ENCODE measurements at places on chromosomes 6 and 20.

DNA sequence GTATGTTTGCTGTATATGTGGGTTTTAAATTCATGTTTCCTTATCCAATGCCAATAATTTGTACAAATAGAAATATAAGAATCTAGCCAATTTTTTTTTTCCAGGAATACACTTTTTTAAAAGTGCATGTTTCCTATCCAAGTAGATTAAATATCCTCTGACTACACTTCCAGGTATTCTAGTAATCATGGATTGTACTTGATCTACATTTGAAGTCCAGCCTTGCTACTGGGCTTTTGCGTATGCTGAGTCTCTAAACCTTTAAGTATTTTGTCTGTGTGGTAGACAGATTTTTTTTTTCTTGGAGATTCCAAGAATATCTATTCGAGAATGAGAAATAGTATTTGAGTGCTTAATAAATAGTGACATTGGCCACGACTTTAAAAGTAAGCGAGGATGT is 188.3 kb downstream of the SASH1 start:
- DNase-seq, result no peak

DNA sequence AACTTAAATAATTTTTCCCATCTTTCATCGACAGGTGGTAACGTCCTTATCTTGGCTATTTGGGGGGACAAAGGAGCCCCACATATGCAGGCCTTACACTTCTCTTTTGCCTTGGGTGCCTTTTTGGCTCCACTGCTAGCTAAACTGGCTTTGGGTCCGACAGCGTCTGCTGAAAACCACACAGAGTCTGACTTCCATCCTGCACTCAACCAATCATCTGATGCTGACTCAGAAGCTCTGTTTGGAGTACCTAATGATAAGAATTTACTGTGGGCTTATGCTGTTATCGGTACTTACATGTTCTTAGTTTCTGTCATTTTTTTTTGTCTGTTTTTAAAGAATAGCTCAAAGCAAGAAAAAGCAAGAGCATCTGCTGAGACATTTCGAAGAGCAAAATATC is 178.5 kb downstream of the SLC16A10 start:
- no peak for DNase-seq

- DNase-seq, result no peak
Observed at GRCh38 chr20:15628851-15629353, 944.3 kb downstream of the KIF16B start.

GRCh38 chr6:43579171-43579570 is 3.2 kb downstream of the POLH start:
- no peak for DNase-seq

DNA sequence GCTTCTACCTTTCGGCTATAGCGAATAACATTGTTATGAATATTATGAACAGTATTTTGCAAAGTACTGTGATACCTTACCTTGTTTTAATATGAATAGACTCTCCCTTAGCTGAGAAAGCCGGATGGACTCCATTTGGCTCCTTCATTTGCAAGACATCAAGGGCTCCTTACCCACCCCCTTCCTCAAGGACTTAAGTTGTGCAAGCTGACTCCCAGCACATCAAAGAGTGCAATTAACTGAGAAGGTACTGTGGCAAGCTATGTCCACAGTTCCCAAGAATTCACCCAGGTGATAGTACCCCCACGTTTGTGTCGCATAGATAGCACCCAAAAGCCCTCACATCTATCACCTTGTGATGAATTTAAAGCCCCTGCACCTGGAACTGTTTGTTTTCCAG is 11.2 kb downstream of the CST5 start:
- DNase-seq, result no peak

DNA sequence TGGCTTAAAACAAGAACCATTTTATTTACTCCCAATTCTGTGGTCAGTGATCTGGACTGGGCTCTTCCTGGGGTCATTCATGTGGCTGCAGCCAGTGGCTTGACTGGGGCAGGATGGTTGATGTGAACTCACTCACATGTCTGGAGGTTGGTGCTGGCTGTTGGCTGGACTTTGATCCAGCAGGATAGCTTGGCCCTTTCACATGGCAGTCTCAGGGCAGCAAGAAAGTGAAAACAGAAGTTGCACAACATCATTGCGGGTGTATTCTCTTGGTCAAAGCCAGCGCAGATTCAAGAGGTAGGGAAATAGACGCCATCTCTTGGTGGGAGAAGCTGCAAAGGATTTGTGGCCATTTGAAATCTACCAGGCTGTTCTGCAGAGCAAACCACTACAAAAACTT is 77.2 kb downstream of the MDGA1 start:
- peak; percentile 73 for DNase-seq

- DNase-seq, result peak; percentile 26
Observed at GRCh38 chr6:17820055-17820454, 113.3 kb upstream of the NUP153 start.

GRCh38 chr6:80165143-80165542 is 58.7 kb downstream of the BCKDHB start:
- peak; percentile 68 for DNase-seq

GRCh38 chr6:4666886-4667513 is 109.2 kb upstream of the CDYL start:
- DNase-seq, result no peak

GRCh38 chr20:62030834-62031434 is 34.7 kb downstream of the TAF4 start:
- no peak for DNase-seq

DNA sequence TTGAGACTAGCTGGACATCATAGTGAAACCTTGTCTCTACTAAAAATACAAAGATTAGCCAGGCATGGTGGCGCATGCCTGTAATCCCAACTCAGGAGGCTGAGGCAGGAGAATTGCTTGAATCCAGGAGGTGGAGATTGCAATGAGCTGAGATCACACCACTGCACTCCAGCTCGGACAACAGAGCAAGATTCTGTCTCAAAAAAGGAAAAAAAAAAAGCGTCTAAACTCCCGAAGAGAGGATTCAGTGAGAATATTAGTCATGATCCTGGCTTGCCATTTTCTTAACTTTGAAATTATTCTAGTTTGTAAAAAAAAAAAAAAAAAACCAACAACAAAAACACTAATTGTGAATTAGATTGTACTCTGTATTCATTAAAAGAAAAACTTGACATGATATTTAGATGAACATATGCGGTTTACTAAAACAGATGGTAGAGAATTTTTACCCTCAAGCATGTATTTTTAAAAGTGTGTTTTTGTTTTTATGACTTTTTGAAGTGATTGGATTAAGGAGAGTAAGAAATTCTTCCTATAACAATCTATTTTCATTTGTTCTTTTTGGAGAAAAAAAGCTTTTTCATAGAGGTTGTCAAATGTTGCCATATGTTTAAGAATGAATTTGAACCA is 80.7 kb downstream of the UST start:
- no peak for DNase-seq

DNA sequence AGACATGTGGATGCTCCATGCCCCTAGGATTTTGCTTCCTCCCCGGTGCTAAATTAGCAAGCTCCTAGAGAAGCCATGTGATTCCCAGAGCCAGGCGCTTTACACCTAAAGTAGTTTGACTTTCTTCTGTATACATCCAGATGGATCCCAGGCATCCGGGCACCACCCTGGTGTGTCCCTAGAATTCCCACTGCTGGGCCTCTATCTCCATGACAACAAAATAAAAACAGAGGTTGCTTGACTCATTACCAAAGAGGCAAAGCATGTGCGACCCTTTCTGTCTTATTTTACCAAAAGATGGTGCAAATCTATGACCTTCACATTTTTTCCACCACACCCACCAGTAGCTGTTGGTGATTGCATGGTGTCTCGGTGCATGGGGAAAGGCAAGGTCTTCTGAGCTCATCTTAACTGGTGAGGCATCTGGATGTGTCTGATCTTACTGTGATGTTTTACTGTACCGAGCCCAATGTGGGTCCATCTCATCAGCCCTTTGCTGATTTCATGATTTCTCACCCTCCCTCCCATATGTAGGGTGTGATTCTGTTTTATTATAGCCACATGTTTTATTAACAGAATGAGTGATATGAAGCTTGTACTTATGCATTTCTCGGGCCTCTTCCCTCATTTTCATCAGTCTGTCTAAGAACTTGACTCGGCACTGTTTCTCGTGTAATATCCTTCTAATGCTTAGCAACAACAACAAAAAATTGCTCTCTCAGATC is 27.4 kb upstream of the VAPB start:
- DNase-seq, result no peak

- DNase-seq, result no peak
Observed at GRCh38 chr20:18811904-18812303, 1.7 kb upstream of the SCP2D1 start.

DNA sequence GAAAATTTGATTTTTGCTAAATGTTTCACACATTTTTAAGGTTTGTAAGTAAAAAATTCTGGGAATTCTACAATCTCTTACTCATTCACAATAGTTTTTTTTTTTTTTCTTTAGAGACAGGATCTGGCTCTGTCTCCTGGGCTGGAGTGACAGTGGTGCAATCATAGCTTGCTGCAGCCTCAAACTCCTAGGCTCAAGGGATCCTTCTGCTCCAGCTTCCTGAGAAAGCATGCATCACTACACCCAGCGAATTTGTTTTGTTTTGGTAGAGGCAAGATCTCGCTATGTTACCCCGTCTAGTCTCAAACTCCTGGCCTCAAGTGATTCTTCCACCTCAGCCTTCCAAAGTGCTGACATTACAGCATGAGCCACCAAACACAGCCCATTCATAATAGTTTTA is 232.8 kb downstream of the GJA1 start:
- DNase-seq, result no peak

GRCh38 chr6:159104931-159105330 is 60.1 kb upstream of the TAGAP start:
- no peak for DNase-seq

- DNase-seq, result peak; percentile 56
Observed at GRCh38 chr20:4563534-4563933, 158.2 kb upstream of the PRND start.

DNA sequence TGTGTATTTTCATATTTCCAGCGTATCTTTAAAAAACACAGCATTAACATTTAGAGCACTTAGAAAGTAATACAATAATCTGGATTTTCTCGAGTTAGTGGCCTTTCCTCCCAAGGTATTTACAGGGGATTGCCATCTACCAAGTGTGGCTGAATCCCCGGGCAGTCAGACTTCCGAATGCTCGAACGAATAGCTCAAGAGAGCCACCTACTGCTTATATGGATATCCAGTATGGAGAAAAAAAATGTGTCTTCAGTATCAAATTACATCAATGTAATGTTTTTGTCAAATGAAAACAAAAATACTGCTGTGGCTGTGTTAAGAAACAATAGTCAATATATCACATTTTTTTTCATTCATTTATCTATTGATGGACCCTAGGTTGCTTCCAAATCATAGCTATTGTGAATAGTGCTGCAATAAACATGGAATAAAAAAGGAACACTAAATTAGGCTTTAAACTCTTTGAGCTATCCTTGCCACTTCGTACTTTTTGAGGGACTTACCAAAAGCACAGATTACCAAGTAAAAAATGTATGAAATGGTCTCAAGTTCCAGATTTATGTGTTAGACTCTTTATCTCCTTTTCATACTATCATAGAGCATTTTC is 654.5 kb upstream of the PTCHD4 start:
- peak; percentile 17 for DNase-seq

GRCh38 chr20:227439-228105 is 514 bp downstream of the DEFB129 start:
- DNase-seq, result peak; percentile 58

GRCh38 chr20:52031206-52031562 is 160.4 kb downstream of the ZFP64 start:
- no peak for DNase-seq

DNA sequence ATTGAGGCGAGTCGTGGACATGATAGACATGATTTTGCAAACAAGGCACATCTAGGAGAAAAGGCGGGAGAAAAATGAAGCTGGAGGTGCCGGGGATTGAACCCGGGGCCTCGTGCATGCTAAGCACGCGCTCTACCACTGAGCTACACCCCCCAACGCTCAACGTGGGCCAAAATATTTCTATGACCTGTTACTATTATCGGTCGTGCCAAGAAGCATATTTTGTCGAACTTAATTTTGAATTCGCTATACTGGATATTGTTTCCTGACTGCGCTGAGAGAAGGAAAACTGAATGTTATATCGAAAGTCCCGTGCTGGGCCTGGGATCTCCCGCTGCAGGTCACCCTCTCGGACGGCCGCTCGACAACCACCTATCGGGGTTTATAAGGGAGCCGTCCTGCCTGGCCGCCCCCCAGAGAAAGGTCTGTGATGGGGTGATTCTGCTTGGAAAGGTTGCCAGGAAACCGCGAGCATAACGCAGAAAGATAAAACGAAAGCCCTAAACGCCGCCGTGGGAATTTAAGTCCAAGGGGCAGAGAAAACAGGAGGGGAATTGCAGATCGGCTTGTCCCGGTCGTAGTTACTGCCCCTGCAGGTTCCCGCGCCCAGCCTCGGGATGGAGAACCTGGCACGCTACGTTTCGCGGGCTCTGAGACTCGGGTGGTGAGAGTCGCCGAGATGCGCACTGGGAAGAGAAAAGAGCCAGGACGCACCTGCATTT is 60.0 kb downstream of the TRIM27 start:
- DNase-seq, result peak; percentile 77

DNA sequence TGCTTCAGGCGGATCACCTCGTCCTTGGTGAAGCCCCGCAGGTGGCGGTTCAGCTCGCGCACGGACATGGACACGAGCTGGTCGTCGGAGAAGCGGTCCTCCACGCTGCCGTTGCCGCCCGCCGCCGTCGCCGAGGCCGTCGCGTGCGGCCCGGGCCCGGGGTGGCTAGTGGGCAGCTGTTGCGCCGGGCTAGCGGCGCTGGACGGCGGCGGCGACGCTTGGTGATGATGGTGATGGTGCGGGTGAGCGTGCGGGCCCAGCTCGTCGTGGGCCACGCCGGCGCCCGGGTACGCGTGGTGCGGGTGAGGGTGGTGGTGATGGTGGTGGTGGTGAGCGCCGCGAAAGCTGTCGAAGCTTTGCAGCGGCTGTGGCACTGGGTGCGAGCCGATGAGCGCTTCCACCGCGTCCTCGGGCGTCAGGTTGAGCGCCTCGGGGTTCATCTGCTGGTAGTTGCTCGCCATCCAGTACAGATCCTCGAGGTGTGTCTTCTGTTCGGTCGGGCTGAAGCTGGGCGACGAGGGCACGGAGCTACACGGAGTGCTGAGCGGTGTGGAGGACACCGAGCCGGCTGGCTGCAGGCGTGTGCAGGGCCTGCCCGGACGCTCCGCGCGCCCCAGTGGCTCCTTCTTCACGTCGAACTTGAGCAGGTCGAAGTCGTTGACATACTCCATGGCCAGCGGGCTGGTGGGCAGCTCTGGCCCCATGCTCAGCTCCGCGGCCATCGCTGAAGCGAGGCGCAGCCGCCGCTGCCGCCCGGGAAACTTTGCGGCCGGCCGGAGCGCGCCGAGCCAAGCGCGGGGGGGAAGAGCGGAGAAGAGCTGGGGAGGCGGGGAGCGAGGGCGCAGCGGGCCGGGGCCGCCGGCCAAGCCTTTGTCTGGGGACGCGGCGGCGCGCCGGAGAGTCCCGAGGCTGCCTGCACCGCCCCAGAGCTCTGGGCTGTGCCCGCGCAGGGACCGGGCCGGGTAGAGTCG is 622 bp downstream of the MAFB start:
- peak; percentile 52 for DNase-seq

DNA sequence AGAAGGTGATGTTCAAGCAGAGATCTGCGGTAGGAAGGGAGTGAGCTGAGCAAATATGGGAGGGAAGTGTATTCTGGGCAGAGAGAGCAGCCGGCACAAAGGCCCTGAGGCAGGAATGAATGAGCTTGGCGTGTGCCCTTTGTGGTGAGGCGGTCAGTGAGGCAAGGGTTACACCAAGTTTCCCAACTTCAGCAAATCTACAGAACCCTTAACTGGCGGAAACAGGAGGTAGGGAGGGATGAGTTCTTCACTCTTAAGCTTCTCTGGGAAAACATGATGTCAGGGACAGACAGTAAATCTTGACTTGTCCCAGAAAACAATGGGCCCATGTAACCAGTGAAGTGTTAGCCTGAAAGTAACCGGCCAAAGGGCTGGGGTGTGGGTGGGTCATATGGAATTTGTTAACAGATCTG is 97.1 kb upstream of the PTPN1 start:
- DNase-seq, result peak; percentile 55

GRCh38 chr6:44004625-44005506 is 122.4 kb downstream of the MRPL14 start:
- DNase-seq, result peak; percentile 33
